ENCODE measurements at places on chromosomes 2 and 18.

- peak; percentile 84 for DNase-seq
Observed at GRCh38 chr2:164737612-164738081, 104.0 kb downstream of the COBLL1 start.

DNA sequence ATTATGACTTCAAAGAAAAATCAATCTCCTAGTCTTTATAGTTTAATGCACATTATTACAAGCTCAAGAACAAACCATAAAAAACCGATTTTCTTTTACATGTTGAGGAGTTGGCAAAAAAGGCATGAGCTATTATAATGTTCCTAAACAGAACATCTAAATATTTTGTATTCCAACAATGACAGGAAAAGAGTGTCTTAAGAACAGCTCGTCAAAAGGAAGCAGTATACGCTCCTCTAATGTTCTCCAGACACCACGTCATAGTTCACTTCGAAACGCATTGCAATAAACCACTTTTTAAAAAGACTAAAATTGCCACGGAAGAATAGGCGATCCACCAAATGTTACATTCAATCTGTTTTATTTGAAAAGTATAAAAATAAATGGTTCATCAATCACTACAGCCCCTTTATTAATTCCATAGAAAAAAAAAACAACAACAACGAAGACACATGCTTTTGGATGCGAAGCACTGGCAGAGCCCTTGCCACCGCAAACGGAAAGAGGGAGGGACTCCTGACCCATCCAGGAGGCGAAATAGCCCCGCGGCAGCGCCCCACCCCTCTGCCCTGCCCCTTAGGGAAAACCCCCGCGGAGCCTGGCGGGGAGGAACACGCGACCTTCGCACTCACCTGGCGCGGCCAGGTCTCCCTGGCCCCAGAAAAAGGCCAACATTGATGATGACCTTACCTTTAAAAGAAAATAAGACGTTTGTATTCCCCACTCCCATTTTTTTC is 45.8 kb downstream of the MBP start:
- no peak for DNase-seq

DNA sequence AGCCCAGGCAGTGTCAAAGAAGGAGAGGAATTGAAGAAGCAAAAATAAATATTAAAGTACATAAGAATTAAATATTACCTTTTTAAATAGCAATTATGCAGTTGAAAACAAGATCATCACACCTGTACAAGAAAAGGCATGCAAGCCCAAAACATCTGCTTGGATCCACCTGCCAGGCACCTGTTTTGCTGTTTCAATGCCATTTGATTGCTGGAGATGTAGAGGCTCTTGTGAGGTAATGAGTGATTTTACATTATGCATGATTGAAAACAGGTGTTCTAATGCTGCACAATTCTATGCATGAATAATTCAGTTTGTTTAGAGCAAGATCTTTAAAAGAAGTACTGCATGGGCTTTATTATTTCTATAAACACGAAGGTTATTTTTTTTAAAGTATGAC is 700.6 kb upstream of the ZEB2 start:
- DNase-seq, result no peak

GRCh38 chr2:128215897-128216642 is 102.6 kb downstream of the HS6ST1 start:
- no peak for DNase-seq

DNA sequence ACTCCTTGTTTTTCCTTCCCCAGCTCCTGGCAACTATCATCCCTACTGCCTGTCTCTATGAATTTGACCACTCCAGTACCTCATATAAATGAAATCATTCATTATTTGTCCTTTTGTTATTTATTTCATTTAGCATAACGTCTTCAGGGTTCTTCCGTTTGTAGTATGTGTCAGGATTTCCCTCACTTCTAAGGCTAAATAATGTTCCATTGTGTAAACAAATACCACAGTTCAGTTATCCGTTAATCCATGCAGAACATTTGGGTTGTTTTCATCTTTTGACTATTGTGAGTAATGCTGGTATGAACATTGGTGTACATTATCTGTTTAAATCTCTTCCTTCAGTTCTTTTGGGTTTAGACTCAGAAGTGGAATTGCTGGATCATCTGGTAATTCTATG is 18.8 kb downstream of the DYNC2LI1 start:
- DNase-seq, result no peak

DNA sequence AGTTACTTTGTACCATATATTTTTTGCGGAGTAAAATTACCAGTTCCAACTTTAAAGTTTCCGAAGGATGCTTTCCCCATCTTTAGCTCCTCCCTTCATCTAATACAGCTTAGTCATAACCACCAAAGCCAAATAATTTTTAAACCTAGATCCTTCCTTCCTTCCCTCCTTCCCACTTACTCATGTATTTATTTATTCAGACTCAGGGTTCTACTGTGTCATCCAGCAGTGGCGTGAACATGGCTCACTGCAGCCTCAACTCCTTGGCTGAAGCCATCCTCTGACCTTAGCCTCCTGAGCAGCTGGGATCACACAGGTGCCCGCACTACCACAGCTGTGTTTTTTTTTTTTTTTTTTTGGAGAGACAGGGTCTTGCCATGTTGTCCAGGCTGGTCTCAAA is 4.4 kb downstream of the LPIN2 start:
- DNase-seq, result no peak

GRCh38 chr2:133673305-133673905 is 105.1 kb upstream of the NCKAP5 start:
- no peak for DNase-seq

DNA sequence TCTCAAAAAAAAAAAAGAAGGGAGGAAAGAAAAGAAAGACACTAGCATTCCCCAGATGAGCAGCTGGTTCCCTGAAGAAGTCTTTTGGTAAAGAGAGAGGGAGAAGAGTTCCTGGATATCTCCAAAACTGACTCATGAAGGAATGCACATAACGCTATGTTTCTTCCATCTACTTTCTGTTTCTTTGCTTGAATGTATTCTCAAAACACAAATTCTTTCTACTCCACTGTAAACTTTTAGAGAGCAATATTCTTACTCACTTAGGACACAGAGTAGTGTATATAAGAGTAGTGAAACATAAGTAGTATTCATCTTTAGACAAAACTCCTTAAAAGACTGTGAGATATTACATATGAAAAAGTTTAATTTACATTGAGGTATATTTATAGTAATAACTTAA is 64.2 kb downstream of the TRIP12 start:
- no peak for DNase-seq

- DNase-seq, result peak; percentile 87
Observed at GRCh38 chr2:181304011-181304844, 153.0 kb upstream of the ITGA4 start.

- no peak for DNase-seq
Observed at GRCh38 chr2:159904959-159905305, 106.9 kb upstream of the CD302 start.

DNA sequence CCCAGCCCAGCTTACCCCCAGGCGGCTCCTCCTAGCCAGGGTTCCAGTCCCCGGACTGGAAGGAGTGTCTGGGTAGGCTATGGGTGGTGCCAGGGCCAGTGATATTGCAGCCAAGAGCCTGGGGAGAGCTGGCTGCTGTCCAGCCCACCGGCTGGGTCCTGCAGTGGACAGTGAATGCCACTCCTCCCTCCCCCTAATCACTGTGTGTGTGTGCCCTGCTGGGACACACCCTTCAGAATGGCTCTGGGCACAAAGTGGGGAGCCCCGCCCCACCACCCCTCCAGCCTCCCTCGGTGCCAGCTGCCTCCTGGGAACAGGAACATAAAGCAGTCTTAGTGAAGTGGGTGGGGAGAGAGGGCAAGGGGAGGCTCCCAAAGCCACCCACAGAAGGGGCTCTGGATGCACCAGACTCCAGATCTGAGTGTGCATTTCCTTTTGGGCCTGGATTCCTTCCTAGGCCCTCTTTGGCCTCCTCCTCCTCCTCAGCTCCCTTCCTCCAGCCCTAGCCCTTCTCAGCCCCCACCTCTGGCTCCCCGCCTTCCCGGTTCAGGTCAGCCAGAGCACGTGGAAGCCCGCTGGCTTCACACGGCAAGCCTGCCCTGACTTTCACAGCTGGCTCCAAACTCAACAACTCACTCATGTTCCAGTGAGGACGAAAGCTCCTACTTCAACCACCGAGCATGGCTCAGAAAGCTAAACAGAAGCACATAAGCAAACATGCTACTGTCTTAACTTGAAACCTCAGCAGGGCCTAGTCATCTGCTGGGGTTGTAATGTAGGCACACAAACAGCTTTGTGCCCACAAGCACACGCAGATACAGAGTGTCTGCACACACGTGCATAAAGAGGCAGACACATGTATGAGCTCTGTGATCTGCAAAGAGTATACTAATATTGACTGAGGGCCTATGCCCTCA is 209.2 kb upstream of the SMAD2 start:
- DNase-seq, result no peak

DNA sequence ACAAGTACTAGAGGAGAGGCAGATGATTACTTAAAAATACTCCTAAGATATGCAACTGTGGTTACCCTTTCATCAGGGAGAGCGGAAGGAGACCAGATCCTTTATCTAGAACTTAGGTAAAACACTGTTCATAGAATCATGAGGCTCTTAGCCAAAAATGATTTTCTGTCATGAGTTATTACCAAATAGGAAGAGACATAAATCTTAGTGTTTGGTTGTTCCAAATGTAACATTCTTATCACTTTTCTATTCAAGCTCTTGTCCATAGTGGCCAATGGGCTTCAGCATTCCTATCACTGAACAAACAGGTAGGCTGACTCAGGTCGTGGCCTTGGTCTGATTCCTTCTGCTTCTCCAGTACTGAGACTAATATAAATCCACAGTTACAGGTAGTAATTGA is 38.5 kb downstream of the RPRD1A start:
- no peak for DNase-seq

- DNase-seq, result no peak
Observed at GRCh38 chr18:27378431-27379095, 193.5 kb upstream of the CHST9 start.

DNA sequence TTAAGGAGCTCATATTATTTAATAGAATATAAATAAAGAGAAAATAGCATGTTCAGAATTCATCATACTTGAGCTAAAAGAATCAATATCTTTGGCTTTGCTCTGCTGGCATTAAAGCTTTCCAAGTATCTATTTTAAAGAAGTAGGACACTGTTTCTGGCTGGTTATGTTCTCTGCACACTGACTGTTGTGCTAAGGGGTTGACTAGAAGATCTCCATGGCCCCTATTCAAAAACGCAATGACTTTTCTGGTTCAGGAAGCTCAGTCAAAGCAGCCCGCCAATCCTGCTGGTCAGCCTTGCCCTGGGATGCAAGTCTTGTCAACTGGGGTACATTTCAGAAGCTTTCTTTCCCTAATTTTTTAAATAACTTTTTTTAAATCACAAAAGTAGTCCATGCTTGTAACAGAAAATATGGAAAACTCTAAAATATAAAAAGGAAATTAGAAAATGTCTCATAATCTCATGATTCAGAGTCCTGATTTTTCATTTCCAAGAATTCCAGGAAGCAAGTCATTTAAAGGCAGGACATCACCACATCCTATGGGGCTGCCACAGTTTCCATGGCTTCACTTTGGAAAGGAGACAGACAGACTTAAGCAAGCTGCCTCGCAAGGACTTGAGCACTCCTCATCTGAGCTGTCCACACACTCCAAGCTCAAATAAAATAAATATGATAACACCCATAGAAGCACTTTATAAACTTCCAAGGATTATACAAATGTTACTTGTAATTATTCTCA is 195.1 kb downstream of the TXNL1 start:
- no peak for DNase-seq

GRCh38 chr2:177241711-177242120 is 22.8 kb downstream of the NFE2L2 start:
- DNase-seq, result no peak

DNA sequence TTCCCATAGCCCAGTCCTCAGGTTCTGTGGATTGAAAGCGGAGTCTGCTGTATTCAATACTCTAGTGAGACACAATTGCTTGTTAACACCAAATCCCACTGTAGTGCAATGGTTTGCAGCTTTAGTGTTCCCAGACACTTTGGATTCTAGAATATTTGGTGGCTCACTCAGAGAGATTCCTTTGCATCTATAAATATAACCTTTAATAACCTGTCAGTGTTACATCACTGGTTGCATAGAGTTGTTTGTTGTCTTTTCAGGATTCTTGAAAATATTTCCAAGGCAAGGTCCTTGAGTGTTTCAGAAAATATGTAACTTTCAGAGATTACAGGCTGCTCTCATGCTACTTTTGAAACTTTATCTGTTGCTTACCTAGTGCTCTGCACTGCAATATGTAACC is 157.5 kb downstream of the ZEB2 start:
- DNase-seq, result no peak

GRCh38 chr2:42141687-42142546 is 27.2 kb upstream of the EML4 start:
- peak; percentile 62 for DNase-seq

DNA sequence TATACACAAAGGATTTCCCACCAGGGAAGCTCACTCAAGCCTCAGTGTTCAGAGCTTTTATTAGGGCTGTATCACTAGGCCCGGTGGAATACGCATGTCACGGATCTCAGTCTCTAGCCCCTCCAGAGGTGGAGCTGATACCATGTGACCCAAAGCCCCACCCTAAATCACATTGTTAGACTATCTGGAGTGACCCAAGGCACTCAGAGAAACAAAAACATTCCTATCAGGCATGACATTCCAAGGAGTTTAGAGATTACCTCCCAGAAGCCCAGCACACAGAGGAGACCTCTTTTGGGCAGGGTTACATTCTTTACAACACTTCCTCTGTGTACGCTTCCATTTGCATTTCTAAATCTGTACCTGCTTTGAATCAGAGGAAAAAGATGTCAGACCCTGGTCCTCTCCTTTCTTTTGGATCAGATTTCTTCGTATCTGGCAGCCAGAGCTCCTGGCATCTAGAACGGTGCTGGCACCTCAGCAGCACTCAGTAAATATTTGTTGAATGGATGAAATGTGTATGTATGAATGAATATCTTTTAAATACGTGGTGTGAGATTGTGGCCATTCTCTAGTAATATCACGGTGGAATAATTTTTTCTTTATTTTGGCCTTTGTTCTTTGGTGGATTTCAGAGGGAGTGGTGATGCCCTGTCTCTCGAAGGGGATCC is 37.7 kb upstream of the SMAD2 start:
- DNase-seq, result peak; percentile 81

GRCh38 chr18:13525381-13526029 is 200.9 kb downstream of the FAM210A start:
- DNase-seq, result no peak

- DNase-seq, result no peak
Observed at GRCh38 chr2:150994076-150994475, 267.6 kb downstream of the RBM43 start.

DNA sequence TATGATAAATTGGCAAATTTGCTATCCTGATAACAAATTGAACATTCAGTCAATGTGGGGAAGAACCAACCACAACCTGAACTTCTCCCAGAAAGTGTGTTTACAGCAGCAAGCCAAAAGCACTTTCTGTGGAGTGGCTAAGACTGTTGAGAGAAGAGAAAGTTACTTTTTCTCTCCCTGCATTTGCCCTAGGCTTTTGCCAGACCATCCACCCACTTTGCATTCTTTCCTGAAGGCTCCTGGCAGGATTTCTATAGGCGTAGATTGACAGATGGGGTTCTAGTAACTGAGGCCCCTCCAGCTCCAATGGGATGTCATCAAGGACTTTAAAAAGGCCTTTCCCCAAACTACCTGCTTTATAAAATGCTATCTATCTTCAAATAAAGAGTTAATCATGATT is 215.2 kb downstream of the GULP1 start:
- DNase-seq, result no peak

GRCh38 chr2:175698061-175698460 is 304.0 kb downstream of the LNPK start:
- no peak for DNase-seq

- no peak for DNase-seq
Observed at GRCh38 chr2:127681288-127681804, 6.0 kb upstream of the LIMS2 start.

All from Karpas-422 (cell line).